ENCODE measurements at places on chromosomes 11 and 22.

DNA sequence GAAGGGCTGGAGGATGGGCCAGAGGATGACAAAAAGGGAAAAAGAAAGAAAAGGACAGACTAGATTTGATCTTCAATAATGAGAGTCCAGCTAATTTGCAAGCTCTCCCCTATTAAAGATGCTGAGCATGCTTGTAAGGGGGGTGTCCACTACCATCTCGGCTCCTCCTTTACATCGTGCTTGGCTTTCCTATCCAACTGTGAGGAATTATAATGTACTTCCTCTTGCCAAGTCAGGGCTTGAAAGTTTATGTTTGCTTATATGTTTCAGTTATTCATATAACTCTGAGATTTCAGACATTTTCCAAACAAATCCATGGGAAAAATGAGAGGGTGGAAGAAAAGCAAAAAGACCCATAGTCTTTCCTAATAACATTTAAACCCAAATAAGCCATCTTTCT is 387.1 kb downstream of the METTL15 start:
- no peak for DNase-seq

DNA sequence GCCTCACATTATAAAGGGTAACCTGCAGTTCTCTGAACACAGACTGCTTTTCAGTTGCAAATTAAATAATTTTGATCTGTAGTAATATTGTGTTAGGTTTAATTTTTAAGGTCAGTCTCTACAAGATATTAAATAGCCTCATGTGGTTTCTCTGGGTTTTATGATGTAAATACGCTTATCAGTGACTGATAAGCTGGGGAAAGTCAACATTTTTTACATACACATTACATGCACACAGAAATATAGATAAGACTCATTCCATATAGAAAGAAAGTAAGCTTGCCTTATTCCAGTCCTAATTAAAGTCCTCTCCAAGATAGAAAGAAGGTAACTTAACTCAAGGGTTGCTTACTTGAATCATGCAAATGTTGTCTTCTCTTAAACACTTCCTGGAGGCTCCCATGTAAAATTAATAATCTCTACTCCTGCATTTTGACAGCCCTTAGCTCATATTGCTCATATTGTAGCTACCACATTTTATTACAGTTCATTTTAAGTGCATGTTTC is 1.6 kb upstream of the OR5M3 start:
- no peak for DNase-seq

DNA sequence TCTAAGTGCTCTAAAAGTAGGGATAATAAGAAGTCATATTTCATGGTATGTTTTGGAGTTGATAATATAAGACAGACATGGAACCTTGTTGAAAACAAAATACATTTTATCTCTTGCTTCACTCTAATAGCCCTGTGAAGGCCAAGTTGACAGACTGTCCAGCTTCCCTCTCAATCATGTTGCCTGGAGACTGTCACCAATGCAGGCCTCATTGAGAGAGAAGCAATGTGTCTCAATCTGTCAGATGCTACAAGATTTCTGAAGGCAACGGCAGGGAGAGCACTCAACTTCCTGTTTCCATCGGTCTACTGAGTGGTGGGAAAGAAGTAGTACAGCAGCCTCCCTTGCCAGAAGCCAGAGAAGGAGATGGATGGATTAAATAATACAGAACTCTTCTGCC is 23.6 kb upstream of the FJX1 start:
- no peak for DNase-seq

DNA sequence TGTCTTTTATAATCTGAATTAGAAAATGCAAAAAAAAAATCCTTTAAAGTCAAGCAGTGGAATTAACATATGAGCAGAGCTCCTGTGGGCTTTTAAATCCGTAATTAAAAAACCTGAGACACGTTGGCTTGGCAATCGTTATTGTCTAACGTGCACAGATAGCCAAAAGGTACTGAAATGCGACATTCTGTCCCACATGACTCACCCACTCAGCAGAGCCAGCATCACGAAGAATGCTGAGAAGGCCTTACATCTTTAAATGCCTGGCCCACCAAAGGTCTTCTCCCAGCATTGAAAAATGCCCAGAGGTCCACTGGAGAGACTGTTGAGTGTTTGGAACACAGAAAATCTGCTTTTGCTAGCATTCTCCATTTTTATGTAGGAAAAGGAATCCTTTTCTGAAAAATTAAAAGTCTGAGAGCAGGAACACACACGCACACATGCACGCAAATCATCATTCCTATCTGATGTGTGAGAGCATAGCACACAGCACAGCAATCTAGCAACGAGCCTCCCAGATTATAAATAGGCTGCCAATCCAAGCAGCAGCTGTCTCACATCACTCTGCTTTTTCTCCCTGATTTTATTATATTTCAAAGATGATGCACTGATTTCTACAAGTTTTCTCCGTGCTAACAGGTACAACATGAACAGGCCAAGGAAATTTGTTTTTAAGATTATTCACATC is 94.5 kb downstream of the PHF21A start:
- peak; percentile 52 for DNase-seq

- DNase-seq = peak; percentile 34
These were observed 47.0 kb upstream of the ALKBH3 start for GRCh38 chr11:43833657-43834073.

- no peak for DNase-seq
These were observed 190.9 kb upstream of the BLID start for GRCh38 chr11:122306831-122307391.

DNA sequence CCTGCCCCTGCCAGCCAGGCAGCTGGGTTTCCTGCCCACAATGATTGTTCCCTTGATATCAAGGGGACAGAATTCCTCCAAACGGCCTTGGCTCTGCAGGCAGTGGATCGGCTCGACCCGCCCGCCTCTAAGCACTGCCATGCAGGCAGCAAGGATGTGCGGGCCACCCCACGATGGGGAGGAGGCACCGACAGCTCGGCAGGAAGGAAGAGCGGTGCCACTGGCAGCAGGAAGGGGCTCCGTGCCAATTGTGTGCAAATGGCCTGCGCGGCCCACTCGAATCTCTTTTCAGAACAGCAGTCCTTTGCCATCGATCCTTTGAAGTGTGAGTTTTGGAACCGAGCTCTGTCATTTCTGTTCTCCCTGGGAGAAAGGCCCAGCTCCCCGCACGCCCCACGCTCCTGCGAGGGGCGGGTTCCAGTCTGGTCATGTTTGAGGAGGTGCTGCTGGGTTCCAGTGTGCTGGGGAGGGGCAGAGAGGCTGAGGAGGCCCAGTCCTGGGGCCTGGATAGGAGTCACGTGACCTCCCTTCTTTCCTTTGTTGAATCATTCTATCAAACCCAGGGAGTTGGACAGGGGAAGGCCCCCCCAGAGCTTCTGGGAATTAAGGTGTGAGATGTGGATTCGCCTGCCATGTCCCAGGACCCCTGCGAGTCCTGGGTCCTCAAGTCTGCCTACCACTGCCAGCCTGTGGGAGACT is 406.0 kb downstream of the CTTN start:
- no peak for DNase-seq

DNA sequence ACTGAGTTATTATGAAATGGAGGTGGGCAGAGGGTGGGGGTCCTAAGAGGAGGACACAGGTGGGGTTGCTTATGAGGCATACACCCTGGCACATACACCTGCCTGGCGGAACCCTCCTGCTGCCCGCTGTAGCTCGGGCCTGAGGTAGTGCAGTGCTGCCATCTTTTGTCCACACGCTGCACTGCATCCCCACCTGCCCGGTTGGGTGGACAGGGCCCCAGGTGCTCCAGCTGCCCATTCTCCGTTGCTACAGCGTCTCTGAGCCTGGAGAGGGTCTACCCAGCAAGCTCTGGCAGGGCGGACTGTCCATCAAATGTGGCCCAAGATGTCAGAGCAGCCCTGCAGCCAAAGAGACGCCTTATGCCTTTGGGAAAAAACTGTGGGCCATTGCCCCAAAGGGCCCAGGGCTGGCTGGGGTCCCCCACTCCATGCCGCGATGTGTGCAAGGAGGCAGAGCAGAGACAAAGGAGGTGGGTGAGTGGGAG is 131.2 kb downstream of the BUD13 start:
- DNase-seq = peak; percentile 34

DNA sequence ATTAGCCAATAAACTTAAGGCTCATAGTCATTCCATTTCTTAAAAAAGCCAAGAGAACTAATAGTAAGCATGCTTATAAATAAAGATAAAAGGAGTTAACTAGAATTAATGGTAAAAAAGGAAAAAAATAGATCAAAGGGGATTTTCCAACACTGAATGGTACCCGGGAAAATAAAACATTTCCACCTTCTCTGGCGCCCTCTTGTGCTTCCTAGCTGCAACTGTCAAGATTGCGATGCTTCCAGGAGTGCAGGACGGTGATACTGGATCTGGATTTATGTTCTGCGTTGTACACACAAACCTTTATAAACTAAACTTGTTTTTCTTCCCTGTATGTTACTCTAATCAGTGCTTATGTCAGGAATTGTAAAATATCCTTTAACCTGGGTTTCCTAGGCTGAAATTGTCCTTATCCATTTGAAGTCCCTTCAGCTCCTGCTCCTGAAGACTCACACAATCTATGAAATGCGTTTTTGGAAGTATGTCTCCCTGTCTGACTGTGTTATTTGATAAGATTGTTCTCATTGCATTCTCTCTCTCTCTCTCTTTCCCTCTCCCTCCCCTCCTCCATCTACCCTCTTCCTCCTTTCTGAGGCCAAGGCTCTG is 9.6 kb upstream of the HTATIP2 start:
- peak; percentile 23 for DNase-seq

GRCh38 chr22:45546333-45547015 is 43.8 kb downstream of the FBLN1 start:
- DNase-seq = no peak

DNA sequence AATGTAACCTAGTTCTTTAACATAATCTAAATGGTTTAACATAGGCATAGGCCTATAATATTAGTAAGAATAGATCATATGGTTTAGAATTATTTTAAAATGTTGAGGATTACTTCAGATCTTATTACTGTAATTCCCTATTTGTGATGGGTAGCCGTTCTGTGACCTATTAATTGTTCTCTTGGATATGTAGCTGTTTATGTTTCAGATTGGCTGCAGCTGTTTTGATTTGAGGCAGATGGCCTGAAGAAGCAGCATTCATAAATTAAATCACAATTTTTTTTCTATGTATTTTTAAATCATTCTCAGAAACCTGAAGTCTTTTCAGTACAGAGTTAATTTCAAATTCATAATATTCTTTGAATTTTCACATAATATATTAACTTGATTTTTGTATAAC is 104.5 kb downstream of the PDE3B start:
- no peak for DNase-seq

DNA sequence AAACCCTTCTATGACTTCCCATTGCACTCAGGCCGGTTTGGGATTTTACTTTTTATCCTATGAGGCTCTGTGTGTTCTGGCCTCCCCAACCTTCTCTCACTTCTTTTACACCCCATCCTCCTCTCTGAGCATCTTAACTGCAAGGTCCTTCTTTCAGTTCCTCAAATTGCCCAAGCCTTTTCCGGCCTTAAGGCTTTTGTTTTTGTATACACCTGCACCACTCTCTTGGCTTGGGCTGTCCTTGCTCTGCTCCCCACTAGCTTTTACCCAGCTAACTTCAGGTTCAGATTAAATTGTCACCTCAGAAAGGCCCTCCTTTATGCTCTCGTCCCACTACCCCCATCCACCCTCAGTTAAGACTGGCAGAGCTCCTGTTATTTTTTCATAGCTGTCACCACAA is 55.5 kb downstream of the FAM83F start:
- DNase-seq = no peak

DNA sequence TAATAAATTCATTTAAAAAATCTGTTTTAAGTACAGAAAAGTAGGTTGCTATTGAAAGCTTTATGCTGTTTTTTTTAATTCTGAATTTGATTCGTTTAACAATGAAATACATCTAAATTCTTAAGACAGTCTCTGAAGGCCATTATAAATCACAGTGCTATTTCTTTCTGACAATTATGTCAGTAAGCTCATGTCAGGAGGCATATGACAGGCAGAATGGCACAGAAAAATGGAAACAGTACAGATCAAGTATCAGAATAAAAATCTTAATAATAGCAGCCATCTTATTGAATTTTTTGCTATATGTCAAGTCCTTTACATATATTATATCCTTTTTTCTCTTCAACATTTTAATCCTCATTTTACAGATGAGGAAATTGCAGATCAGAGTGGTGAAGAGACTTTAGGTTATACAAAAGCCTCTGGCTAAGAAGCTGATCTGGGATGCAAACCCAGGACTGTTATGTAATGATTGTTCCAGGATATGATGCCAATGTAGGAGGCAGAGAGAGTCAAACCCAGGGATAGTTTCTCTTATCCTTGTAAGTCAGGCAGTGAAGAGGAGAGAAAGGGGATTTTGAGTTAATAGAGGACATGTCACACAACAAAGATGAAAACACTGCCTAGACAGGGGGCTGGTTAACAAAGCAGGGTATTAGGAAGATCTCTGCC is 283.1 kb upstream of the CCDC90B start:
- no peak for DNase-seq
